ENCODE measurements at places on chromosomes 5 and 9.

DNA sequence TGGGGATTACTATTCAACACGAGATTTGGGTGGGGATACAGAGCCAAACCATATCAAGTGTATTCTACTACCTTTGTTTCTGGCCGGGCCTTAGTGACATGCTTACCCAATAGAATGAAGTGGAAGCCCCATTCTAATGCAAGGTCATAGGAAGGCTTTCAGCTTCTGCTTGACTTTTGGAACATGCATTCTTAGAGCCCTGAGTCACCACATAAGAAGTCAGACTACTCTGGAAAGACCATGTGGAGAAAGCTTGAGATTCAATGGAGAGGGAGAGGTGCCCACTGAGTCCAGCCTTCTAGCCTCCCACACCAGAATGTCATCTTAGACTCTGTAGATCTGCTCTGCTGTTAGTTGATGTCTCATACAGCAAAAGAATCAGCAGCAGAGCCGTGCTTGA is 155.7 kb upstream of the FBN2 start:
- DNase-seq = no peak

- no peak for DNase-seq
Measured at GRCh38 chr5:180785794-180786221, 16.8 kb downstream of the MGAT1 start.

DNA sequence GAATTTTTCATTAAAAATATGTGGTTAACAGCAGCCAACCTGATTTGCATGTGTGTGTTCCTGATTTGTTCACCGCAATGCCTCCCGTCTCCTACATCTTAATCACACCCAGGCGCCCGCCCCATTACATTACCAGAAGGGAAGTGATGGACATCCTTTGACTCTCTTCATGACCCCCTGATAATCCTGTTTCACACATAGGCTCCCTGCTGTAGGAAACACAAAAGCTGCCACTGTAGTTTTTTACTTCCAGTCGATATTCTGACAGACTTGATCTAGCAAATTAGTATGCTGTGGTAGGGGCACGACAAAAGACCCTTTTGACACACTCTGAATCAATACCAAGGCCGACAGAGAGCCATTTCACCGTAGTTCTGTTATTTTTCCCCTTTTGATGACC is 287.8 kb upstream of the ISL1 start:
- no peak for DNase-seq

- no peak for DNase-seq
Measured at GRCh38 chr5:167525004-167525403, 766.4 kb upstream of the WWC1 start.

GRCh38 chr9:74630228-74630627 is 133.1 kb downstream of the RORB start:
- no peak for DNase-seq

DNA sequence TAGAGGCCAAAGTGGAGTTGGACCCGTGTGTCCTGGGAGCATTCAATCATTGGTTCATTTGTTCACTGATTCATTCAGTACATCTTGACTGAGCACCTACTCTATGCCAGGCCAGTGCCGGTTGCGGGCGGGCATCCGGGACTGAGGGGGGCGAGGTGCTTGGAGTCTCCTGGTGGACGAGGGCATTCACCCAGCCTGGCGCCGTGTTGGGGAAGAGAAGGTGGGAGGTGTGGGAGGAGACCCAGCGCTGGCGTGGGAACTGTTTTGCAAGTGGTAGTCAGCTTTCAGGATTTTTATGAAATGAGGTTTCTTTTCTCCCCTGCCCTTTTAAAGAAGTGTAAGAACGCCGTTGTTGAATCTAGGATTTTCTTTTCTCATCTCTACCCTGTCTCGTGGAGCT is 37.2 kb downstream of the NCS1 start:
- DNase-seq = no peak

DNA sequence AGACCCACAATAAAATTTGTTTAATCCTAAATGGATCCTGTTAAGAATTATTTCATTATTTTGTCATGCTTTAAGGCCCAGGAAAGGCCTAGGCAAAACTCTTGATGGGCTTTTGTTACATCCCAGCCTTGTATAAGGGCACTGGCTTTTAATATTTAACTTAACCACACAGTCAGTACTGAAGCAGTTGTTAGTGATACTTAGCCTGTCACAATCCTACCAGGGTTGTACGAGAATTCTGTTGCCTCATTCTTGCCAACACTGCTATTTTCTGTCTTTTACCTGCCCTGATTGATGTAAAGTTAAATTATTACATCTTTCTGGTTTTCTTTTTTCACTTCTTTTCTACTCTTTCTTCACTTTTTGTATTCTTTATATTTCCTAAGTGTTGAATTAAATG is 10.9 kb downstream of the ZNF169 start:
- DNase-seq = no peak

DNA sequence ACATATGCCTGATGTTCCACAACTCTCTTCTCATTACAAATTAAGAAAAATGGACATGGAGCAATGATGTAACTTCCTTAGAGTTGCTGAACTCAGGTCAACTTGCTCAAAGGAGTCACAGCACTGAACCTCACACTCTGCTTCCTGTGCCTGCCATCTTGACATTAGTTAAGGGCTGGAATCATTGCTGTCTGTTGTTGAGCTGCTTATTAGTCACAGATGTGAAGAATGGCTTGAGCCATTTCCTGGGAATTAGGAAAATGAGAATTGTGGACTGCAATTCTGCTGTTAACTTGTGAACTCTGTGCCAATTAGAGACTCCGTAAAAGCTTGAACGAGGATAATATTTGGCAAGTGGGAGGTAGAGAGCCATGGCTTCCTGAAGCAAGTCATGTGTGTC is 212.0 kb downstream of the ADAMTS12 start:
- DNase-seq = no peak

DNA sequence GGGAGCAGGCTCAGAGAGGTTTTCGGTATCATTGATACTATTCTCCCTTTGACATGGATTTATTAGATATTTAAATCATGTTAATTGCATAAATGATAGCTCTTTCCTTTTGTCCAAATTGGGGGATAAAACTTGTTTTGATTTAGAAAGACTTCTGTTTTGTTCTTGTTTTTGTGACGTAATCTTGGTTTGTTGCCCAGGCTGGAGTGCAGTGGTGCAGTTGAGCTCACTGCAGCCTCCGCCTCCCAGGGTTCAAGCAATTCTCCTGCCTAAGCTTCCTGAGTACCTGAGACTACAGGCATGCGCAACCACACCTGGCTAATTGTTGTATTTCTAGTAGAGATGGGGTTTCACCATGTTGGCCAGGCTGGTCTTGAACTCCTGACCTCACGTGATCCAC is 7.1 kb downstream of the MAT2B start:
- no peak for DNase-seq

DNA sequence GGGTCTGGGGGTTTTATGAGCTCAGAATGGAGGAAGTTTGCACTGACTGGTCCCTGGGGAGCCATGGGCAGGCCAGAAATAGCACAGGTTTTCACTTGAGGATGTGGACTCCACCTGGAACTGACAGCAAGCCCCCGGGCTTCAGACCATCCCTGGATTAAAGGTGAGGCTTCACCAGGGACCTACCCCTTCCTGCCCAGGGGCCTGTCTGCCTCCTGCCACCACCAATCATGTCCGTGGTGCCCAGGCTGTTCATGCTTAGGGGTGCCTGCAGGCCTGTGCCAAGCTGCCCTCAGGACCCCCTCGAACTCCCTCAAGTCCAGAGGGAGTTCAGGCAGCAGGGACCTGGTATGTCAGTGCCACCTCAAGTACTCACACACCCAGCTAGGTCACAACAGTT is 577.2 kb upstream of the EDIL3 start:
- DNase-seq = no peak

DNA sequence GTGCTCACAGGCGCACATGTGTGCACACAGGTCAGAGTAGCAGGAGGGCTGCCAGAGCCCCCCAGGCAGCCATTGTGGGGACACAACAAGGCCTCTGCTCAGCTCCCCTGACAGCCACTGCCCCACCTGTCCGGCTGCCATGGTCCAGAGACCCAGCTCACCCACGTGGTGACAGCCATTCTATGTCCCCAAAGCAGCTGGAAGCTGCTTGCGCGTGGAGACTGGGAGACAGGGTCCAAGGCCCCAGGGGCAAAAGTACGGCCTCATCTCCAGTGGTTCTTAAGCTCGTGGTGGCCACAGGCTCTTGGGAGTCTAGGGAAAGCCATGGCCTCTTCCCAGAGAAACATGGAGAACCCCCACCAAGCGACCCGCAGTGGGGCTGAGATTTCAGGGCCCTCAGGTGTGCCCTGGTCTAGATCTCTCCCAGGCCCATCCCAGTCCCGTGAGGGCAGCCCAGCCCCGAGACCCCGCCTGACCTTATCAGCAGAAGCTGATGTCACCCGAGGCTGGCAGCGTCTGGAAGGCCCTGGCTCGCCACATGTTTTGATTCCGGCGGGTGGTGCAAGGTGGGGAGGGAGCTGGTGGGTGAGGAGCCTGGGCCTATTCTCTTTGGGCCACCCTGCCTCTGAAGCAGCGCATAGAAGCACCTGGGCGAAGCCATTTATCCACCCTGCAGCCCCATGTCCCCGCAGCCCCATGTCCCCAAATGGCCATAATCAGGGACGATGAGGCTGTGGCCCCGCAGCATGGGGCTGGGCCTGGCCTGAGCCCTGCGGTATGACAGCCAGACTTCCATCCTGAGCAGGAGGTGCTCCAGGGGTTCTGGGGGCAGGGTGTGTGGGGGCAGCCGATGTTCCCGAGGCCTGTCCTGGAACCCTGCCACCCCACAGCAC is 31.7 kb downstream of the GLT6D1 start:
- no peak for DNase-seq

- no peak for DNase-seq
Measured at GRCh38 chr5:176954050-176954449, 52.5 kb downstream of the UIMC1 start.

- DNase-seq = no peak
Measured at GRCh38 chr5:93874491-93874890, 133.1 kb upstream of the POU5F2 start.

DNA sequence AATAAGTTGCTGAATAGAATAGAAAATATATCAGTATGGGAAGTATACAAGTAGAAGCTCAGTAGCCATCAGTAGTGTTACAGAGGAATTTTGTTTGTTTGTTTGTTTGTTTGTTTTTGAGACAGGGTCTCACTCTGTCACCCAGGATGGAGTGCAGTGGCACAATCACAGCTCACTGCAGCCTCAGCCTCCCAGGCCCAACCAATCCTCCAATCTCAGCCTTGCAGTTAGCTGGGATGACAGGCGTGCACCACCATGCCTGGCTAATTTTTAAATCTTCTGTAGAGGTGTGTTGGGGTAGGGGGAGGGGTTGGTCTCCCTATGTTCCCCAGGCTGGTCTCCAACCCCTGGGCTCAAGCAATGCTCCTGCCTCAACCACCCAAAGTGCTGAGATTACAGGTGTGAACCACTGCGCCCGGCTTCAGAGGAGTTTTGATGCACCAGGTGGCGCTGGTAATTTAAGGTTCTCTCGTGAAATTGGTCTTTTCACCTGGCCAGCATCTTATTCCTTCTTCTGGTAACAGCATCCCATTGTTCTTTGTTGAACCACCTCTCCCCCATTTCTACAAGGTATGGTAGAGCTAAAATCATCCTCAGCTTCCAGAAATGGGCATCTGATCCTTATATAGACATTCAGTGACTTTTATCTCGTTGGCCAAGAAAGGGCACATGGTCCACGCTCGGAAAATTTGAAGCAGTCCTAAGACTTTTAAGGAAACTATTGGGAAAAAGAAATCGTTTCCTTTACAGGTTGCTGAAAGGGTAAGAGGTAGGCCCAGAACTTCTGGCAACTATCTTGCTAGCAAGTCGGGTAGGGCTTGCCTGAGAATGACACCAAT is 157.1 kb downstream of the ARRDC3 start:
- no peak for DNase-seq

- DNase-seq = no peak
Measured at GRCh38 chr9:69317081-69317480, 7.9 kb upstream of the ENTREP1 start.

GRCh38 chr5:73437777-73438644 is 10.6 kb downstream of the FOXD1 start:
- no peak for DNase-seq

- no peak for DNase-seq
Measured at GRCh38 chr5:96253140-96253539, 179.9 kb downstream of the PCSK1 start.

DNA sequence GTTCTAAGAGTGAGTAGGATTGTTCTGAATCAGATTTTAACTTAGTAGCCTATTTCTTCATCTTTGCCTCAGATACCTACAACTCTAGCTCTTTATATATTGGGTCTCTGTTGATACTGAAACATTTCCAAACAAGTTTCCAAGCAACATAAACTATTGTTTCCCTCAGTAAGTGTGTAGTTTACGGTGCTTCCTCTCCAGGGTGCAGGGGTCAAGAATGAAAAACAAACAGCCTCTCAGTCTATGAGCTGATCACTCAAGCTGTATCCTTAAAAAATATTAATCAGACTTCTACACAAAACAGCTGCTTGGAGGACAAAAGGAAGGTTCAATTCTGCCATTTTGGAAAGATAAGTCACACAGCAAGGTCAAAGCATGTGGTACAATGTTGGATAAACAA is 75.0 kb downstream of the ADAMTS12 start:
- no peak for DNase-seq

DNA sequence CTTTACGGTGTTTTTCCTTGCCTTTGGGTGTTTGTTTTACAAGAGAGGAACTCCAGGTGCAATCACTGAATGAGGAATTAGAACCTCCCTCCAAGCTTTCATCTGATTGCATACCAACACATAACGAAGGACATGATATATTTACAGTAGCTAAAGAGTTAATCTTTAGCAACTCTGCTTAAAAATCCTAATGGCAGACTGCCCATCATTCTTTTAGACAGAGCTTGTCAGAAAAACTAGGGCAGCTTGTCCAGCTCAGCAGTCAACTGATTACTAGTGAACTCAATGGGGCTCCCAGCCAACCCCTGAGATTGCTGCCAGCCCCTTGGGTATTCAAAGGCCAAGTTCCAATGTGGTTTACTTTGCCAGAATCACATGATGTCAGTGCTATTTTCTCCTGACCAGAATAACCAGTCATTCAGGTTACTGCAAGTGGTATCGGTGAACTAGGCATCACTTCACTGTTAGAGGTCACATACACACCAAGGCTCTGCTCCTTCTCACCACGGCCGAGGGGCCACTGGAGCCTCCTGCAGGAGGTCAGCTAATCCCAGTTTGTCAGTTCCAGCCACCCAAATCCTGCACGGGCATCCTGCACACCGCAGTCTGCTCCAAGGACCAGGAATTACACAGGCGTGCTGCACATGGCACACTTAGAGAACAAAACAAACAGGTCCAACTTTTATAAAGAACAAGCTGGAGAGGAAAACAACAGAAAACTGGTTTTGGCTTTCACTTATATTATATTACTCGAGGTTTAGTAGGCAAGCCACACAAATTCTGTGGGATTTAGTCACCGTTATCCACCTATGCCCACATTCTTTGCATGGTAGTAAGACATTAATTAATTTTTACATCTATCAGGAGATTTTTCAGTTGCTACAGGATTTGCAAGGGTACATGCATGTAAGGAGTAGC is 62.5 kb downstream of the NFIB start:
- DNase-seq = peak; percentile 94

- no peak for DNase-seq
Measured at GRCh38 chr5:126912616-126913200, 117.7 kb downstream of the MARCHF3 start.

DNA sequence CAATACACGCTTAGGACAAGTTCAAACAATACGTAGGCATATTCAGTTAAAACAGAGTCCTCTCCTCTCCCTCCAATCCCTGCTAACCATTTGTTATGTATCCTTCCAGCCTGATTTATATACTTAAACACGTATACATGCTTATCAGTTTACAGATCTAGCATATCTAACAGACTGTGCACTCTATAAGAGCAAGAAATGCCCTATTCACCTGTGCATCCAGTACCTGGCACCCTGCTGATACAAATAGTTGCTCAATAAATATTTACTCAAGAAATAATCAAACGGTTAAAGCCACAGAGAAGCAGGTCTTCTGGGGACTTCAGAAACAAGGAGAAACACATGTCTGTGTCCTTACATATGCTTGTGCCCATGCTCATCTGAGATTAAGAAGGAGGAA is 55.9 kb downstream of the MLLT3 start:
- no peak for DNase-seq

All from lower leg skin (tissue), 4 donors.